ENCODE measurements at places on chromosomes 13 and 19.
A peak's percentile ranks its signal among the peaks of the same experiment; 100 is the strongest.

GRCh38 chr13:43244481-43244880 is 221.1 kb downstream of the DNAJC15 start:
- no peak for DNase-seq

- no peak for DNase-seq
Observed at GRCh38 chr13:48487968-48488367, 44.9 kb downstream of the RCBTB2 start.

DNA sequence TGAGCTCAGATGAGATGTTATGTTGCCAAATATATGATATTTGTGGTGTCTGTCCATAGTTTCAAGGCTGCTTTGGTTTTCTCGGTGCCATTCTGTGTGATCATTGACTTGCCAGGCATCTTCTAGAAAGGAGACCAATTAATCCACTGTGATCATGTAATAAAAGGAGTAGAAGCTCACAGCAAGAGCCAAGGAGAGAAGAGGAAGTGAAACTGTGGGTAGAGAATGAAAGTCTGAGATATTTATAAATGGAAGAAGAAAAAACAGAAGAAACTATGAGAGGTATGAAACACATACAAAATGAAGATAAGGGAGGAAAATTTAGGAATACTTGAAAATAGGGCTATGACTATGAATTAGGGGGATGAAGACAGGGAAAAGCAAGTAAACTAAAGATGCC is 11.1 kb upstream of the ZNF613 start:
- DNase-seq: no peak

DNA sequence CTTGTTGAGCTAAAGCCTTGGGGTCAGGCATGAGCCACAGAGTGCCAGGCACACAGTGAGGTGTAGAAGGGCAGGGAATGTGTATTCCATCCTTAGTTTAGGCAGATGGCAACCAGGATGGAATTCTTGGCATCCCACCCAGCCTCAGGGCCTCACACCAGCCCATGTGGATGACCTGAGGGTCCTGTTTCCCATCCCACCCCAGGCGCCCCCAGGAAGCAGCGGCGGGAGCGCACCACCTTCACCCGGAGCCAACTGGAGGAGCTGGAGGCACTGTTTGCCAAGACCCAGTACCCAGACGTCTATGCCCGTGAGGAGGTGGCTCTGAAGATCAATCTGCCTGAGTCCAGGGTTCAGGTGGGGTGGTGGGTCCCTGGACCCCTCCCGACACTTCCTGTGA is 14.3 kb downstream of the CRX start:
- no peak for DNase-seq

GRCh38 chr13:49428041-49428763 is 15.7 kb downstream of the CAB39L start:
- no peak for DNase-seq

DNA sequence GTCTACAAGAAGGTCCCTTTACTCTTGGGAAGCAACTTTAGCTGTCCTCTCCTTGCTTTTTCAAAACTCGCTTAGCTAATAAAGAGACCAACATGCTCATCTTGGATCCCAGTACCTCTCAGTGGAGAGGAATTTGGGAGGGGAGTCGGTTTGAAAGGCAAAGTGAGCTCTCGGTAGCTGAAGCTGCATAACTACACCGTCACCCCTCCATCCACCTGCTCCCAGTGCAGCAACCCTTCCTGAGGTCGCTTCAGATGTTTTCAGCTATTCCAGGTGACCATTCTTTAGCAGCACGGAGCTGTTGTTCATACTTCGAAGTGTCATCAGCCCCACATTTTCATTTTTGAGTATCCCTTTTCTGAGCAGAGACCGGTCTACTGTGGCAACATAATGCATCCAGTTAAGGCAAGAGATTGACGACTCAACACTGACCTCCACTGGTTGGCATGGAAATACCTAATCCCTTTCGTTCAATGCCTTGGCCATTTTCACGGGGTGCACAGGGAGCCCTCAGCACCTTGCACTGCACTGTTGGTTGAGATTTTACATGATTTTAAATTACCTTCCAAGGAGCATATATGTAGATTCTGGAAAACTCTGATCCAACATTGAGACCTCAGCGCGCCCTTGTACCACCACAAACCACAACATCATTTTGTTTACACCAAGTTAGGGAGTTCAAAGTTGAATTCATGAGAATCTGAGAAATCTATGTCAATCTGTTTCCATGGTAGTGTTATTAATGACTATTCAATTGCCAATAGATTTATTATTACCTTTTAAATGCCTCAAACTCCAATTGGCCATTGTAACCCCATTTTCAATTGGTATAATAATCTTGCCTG is 42.2 kb downstream of the DLEU7 start:
- peak; percentile 87 for DNase-seq

GRCh38 chr13:50955241-50955640 is 45.6 kb downstream of the RNASEH2B start:
- DNase-seq: no peak

DNA sequence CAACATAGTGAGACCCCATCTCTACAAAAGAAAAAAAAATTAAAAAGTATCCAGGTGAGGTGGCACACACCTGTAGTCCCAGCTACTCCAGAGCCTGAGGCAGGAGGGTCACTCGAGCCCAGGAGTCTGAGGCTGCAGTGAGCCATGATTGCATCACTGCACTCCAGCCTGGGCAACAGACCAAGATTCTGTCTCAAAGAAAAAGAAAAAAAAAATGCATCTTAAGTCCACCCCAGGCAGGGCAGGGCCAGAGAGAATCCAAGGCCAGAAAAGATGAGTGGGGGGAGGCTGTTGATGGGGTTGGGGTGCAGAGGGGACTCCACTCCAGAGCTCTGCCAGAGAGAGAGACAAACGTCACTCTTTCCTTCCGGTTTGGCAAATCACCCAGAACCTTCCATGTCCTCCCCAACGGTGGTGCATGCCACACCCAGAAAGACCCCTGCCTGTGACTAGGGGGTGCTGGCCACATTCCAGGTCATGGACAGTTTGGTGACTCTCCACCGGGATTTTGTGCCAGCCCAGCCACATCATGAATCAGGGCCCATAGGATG is 431 bp downstream of the FUT3 start:
- no peak for DNase-seq

- no peak for DNase-seq
Observed at GRCh38 chr13:27101289-27101688, 70.3 kb downstream of the USP12 start.

DNA sequence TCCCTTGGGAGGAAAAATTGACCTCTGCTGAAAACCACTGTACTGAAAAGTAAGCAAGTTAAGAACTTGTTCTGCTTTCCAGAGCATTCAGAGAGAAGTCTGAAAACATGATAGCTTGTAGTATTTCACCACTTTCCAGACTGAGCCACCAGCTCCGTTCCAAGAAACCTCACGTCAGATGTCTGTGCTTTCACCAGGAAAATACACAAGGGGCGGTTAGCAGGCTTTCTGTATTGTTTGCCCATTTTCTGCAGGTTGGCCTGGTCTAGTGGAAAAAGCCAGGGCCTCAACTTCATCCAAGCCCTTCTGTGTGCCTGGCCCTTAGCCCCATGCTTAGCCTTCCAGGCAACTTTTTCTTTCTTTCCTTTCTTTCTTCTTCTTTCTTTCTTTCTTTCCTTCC is 36.4 kb downstream of the RXFP2 start:
- DNase-seq: no peak

DNA sequence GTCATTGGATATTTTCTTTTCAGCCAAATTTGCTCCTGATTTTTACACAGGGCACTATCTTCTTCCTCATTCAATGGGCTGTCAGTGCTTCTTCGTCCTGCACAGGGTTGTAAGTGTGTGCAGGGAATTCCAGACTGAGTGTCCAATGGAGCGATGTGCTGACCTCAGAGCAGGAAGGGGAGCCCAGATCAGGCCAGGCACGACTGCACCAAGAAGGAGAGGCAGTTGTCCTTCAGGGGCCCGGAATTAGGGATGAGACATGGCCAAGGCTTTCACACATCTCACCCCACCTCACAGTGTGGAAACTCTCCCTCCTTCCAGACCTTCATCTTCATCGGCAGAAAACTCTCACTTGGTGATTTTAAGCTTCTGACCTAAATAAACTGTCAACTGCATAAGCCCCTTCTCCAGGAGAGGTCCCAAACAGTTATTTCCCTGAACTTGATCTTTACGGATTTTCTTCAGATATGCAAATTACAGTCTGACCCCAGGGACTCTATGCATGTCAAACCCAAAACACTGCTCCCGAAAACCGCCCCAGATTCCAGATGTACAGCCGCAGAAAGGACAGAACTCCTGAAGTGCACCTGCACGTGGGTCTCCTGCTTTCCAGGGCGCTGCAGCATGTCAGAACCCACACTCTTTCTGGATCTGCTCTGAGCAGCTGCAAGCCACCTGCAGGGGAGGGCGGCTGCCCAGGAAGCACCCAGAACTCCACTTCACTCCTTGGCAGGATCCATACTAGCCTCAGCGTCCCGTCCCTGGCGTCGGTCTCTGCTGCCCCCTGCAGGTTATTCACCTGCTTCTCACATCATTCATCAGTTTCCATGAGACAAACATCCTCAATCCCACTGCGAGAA is 625 bp upstream of the ZNF20 start:
- DNase-seq: peak; percentile 72

DNA sequence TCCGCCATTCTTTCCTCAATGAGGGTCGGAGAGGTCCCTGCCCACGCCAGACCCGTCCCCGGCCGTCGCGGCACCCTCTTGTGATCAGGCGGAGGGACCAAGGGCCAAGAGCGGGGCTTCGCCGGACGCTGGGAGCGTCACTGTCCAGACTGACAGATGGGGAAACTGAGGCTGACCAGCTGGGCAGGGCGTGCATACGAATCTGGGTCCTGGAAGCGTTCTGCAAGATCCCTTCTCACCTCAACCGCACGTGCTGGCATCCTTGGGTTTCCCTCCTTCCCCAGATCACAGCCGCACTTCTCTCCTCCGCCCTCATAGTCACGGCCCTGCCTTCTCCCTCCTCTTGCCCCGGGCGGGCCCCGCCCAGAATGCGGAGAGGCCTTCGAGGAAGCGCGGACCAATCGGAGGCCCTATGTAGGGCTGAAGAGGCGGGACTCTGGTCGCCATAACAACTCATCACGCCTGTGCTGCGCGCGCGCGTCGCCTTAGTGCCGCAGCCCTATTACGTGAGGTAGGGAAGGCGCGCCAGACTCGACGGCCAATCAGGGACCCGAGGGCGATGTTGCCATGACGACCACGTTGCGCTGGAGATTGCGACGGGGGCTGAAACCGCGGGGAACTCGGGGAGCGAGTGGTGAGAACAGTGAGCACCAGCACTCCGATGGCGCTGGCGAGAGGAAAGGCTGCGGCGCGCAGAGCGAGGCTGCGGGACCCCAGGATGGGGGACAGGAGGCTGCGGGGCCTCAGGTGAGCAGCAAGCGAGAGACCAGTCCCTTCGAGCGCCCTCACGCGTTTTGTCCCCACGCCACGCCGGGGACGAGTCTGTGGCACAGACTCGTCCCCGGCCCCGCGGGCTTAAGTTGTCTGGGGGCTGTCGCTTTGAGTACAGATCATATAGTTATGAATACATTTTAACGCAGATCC is 5.7 kb downstream of the RNF225 start:
- peak; percentile 99 for DNase-seq

DNA sequence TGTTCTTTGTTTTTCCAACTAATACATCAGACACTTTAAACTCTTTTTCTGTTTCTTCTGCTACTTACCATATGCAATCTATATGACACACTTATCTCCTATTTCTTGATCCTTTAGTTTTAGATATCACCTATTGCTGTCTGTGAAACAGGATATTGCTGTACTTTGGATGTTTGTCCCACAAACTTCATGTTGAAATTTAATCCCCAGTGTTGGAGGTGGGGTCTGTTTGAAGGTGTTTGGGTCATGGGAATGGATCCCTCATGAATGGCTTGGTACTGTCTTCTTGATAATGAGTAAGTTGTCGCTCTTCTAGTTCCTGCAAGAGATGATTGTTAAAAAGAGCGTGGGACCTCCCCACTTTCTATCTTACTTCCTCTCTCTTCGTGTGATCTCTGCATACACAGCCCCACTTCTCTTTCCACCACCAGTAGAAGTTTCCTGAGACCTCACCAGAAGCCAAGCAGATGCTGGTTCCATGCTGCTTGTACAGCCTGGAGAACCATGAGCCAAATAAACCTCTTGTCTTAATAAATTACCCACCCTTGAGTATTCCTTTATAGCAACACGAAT is 244.2 kb downstream of the NHLRC3 start:
- no peak for DNase-seq

GRCh38 chr13:113129921-113130750 is 7.5 kb downstream of the F10 start:
- no peak for DNase-seq

DNA sequence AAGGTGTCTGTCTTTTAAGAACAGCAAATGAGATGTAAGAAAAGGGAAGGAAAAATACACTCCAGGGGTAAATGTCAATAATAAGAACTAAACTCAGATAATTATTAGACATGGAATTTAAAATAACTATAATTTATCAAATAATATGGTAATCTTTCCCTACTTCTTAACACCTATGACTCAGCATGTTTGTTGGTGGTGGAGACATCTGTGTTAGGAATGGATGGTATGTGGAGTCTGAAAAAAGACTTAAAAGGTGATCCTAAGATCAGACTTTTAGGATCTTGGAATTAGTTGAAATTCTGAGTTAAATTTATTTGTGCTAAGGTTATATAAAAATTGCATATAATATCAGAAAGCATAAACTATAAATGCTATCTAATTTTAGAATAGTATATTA is 915.1 kb downstream of the SLITRK5 start:
- DNase-seq: no peak

- no peak for DNase-seq
Observed at GRCh38 chr13:45607931-45608330, 7.6 kb downstream of the ERICH6B start.

DNA sequence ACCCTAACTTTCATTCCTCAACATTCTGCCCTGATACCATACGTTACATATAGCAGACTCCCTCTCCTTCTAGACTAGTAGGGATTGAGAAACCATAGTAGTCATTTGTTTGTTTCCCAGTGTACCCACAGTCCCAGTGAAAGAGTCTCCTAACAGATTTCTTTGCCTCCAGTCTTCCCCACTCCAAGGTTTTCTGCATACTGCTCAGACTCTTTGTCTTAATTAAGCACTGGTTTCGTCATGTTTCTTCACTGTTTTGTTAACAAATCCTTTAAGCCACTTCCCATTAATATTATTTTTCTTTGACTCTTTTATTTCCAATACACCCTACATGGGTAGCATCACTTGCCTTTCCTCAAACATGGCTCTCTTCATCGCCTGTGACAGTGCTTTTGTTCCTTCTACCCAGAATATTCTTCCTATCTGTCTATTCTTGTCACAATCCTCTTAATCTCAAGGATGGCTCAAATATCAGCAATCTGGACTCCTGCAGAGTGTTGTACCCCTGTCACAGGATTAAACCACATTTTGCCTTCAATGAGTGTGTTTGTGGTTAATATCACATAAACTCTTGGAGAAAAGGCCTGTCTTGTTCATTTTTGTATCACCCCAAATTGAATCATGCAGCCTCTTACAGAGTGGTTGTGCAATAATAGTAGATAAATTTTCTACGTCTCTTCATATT is 92.7 kb upstream of the KLF12 start:
- DNase-seq: no peak

GRCh38 chr13:100098445-100099116 is 9.7 kb downstream of the PCCA start:
- DNase-seq: no peak

DNA sequence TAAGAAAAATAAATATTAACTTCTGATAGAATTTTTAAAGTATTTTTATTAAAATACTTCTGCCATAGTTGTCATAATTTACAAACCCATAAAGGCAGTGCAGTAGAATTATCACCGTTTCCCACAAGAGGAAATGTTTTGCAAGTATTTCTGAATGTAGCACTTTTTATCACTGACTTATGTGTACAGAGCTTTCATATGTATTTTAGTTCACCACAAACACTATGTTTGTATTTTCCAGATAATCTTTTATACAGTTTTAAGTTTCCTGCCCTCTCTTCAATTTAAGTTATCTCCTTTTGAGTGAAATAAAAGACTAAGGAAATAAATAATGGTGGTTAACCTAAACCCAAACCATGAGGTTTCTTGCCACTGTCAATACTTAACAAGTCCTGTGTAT is 24.2 kb downstream of the MIPEP start:
- no peak for DNase-seq
